ENCODE measurements at places on chromosomes 6 and 20.

DNA sequence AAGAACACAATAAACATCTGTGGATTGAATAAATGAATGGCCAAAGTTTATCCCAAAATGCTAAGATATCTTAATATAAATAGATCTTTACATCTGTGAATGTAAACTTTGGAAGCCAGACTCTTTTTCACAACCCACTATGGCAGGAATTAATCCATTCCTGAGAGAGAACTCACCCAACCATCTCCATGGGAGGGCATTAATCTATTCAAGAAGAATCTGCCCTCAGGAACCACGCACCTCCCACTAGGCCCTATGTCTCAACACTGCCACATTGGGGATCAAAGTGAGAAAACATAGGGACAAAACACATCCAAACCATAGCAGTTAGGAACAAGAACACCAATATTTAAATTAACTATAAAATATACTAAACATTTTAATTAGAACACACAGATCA is 3.4 kb downstream of the UBE3D start:
- DNase-seq, result peak; percentile 39

- DNase-seq, result no peak
Measured at GRCh38 chr6:12017263-12017662, 5.2 kb downstream of the HIVEP1 start.

- no peak for DNase-seq
Measured at GRCh38 chr20:22929661-22930060, 105.5 kb upstream of the SSTR4 start.

DNA sequence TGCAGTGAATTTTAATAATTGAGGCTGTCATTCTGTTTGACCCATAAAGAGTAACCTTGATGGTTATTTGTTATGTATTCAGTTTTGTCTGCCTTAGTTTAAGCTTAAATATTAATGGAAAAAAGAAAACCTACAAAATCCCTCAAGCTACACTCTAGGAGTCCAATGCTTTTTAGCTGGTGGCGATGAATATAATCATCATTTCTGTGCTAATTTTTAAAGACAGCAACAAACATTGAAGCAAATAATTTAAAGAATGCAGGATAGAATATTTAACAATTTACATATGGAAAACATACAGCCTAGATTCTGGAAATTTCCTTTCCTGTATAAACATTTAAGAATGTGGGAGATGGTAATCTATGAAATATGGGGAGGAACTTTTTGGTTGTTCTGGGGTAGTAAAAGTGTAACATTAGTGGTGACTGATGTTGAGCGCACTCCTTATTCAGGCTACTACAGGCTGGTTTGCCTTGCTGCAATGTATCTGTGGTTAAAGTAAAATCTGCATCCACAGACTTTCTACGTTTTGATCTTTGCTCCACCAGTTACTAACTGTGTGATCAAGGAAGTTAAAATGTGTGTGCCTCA is 287.9 kb upstream of the DEFB112 start:
- no peak for DNase-seq

DNA sequence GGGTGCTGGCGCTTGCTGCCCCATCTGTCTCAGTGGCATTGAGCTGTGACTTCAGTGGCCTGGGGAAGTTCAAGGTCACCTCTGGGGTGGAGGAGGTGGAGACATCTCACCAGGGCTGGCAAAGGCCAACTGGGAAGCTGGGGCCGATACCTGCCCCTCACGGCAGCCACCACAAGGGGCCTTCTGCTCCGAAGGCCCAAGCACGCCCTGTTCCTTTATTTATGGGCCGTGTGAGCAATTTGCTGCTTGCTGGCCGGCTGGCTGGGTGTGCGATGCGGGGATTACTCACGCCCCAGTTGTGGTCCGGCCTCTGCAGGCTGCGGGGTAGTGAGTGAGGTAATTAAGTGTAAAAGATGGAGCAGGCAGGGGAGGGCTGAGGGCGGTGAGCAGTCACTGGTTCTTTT is 13.2 kb upstream of the SCRT2 start:
- DNase-seq, result peak; percentile 30

GRCh38 chr6:42572523-42572922 is 8.7 kb downstream of the UBR2 start:
- no peak for DNase-seq

- DNase-seq, result no peak
Measured at GRCh38 chr6:62613928-62614327, 327.9 kb upstream of the KHDRBS2 start.

DNA sequence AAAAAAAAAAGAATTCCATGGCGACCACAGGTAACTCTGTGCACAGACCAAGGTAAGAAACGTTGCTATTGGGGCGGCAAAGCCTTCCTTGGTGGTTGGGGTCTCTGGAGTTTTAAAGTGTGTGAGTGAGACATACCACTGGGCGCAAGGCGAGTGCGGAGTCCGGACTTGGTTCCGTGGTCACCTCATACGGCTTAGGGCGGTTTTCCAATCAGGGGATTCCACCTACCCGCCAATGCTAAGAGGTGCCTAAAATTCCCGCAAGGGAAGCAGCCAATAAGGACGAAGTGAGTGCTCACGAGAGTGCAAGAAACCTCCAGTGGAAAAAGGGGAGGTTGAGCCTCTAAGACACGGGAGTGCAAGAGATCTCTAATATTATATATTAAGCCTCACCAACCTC is 68.6 kb upstream of the PRSS16 start:
- DNase-seq, result no peak

GRCh38 chr6:124269733-124270132 is 466.1 kb downstream of the NKAIN2 start:
- no peak for DNase-seq

DNA sequence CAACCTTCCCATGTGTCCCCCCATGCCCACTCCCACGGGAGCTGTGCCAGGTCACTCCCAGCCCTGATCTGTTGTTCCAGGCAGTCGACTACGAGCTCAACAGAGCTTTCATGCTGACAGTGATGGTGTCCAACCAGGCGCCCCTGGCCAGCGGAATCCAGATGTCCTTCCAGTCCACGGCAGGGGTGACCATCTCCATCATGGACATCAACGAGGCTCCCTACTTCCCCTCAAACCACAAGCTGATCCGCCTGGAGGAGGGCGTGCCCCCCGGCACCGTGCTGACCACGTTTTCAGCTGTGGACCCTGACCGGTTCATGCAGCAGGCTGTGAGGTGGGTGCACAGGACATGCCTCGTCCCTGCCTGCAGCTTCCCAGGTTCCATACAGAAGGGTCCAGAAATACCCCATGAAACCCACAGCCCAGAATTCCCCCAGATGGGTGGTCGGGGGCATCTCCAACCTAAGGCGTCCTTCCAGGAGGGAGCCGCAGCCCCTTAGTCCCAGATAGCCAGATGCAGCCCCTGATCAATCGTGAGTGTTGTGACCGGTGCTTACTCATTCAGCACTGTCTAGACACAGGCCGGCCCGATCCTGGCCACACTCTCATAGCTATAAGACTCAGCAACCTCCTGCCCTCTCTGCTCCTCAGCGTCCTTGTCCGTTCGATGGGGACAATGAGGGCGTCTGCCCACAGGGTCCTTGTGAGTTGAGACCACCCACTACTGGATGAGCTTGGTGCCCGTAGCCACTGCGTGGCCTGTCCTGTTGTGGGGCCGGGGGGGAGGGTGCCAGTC is 142.1 kb downstream of the TAF4 start:
- DNase-seq, result no peak

DNA sequence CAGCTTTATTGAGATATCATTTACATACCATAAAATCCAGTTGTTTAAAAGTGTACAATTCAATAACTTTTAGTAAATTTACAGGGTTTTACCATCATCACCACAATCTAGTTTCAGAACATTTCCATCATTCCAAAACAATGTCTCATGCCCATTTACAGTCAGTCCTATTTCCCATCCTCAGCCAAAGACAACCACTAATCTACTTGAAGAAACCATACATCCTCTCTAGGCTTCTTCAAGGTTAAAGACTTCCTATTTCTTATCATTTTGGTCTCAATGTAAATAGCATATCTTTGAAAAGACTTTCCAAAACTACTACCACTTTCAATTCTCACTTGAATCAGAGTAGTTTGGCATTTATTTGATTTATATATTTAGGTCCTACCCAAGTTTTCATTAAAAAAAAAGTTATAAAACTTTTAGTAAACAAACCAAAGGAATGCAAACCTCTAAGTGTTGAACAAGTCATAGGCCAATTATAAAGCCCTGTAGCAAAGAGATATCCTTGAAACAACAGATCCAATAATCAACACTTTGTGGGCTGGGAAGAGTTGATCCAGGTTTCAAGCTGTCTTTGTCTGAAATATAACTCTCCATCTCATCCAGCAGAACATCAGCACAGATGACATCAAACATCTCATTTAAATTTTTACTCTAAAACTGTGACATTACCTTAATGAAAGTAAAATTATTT is 211.3 kb upstream of the RUNX2 start:
- no peak for DNase-seq

GRCh38 chr6:156030053-156030452 is 574.4 kb upstream of the NOX3 start:
- no peak for DNase-seq

DNA sequence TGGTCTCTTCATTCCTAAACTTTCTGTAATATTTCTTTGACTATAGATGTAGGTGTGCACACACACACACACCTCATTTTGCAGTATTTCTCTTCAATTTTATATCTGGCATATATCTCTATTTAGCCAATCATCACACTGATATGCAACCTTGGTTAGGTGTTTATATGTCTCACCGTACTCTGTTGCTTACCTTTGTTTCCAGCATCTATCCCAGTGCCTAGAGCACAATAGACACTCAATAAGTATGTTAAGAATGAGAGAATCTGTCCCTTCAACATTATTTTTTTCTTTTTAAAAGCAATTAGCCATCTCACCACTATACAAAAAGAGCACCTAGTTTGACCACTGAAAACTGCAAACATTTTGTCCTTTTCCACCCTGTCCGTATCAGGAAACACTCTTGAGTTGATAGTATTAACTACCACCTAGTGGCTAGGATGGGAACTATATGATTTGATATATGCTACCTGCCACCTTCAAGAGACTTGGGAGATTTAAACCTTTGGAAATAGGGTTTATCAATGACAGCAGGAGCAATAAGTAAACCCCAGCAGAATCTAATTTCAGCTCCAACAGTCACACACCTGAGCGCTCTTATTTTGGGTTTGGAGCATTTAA is 48.7 kb upstream of the RSPO3 start:
- no peak for DNase-seq

DNA sequence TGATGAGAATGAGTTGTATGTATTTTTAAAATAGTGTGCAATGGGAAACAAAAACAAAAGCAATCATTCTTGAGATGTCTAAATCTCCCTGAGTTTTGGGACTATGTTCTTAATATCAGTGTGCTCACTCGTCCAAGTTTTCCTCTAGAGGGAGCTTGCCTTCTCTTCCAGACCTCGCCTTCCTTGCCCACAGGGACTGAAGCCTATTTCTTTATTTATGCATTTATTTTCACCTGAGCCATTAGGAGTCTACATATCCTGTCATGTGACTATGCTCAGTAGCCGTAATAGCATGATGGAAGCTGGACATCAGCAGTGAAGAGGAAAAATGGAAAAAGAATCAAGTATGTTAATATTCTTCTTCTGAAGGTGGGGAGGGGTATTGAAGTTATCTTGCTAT is 131.2 kb downstream of the SH3BGRL2 start:
- no peak for DNase-seq

DNA sequence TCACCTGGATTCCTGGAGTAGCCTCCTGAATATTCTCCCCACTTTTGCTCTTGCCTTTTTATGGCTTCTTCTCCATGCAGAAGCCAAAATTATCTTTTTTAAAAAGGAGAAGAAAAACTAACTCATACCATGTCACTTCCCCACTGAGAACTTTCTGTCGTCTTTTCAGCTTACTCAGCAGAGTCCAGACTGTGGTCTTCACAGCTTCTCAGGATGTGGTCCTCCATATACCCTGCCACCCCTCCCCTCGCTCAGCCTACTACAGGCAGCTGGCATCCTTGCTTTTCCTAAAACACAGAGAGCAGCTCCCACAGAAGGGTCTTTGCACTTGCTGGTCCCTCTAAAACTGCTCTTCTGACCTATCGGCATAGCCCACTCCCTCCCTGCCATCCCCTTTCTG is 89.4 kb upstream of the ISM1 start:
- no peak for DNase-seq

GRCh38 chr6:16154904-16155303 is 26.0 kb downstream of the MYLIP start:
- DNase-seq, result peak; percentile 60

GRCh38 chr6:31978831-31979230 is 3.0 kb upstream of the C4A start:
- no peak for DNase-seq

GRCh38 chr6:167295495-167296292 is 4.6 kb downstream of the UNC93A start:
- DNase-seq, result no peak

GRCh38 chr6:149342525-149342924 is 25.0 kb downstream of the TAB2 start:
- no peak for DNase-seq

DNA sequence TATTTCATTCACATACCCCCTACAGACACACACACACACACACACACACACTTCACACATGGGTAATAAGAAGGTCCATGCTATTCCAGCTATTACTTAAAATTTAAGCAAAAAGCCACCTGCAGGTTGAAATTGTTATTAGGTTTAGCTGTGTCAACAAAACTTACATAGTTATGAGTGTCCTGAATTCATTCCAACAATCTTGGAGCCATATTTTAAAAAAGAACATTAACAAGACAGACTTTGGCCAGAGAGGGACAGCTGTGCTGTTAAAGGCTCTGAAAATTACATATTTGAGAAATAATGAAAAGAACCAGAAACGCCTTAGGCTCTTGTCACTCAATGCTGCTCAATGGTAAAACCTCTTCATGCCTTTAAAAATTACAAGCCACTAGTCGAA is 455.3 kb downstream of the EPM2A start:
- DNase-seq, result no peak

- peak; percentile 85 for DNase-seq
Measured at GRCh38 chr20:53735536-53736050, 142.0 kb upstream of the ZNF217 start.

- peak; percentile 86 for DNase-seq
Measured at GRCh38 chr20:44601801-44602204, 19.4 kb downstream of the PKIG start.

- DNase-seq, result no peak
Measured at GRCh38 chr6:169366258-169366901, 112.7 kb upstream of the THBS2 start.

GRCh38 chr6:24600903-24601302 is 45.1 kb downstream of the KIAA0319 start:
- DNase-seq, result no peak

DNA sequence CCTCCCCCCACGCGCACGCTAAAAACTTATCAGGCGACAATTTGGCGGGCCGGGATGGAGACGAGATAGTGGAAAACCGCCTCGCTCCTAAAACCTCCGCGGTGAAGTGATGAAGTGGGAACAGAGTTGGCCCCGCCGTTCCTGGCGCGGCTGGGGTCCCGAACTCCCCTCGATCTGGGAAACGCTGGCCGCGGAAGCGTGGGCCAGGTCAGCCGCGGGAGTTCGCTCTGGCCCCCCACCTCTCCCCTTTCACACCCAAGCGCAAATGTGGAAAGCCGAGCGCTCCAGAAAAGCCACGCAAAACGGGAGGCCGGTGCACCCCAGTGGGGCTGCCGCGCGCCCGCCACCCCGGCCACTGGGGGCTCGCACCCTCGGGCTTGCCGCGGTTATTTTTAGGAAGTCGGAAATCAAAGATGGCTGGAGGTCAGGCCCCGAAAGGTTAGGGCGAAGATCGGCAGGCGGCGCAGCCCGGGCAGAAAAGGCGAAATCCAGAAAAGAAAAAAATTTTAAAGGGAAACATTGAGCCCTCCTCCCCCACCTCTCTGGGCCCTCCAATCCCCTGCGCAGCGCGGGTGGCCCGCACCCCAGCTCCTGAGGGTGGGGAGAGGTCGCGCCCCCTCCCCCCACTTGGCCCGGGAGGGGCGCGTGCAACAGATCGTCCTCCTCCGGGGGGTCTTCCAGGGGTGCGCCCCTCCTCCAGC is 1.0 kb downstream of the SALL4 start:
- no peak for DNase-seq

- peak; percentile 45 for DNase-seq
Measured at GRCh38 chr6:84652356-84653026, 111.9 kb downstream of the TBX18 start.
